GM23248 (cell line): ENCODE measurements at places on chromosomes 7 and 10.

DNA sequence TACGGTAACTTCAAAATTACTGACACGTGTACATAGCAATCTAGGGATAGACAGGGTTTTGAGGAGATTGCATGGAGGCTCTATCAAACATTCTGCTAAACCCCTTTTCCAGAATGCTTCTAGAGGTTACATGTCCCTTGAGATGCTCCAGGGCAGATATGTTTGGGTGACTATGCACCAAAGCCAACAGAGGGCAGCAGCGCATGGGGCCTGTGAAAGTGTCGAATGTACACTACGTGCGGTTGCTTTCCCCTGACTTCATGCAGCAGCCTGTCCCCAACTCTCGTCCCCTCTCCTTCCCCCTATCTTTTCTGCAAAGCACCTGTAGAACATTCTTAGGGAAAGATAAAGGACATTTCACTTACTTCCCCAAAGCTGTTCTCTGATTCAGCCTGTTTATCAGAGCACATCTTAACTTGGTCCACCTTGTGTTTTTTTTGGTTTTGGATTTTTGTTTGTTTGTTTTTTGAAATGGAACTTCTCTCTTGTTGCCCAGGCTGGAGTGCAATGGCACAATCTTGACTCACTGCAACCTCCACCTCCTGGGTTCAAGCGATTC is 90.2 kb downstream of the UBE3C start:
- peak; percentile 57 for DNase-seq

DNA sequence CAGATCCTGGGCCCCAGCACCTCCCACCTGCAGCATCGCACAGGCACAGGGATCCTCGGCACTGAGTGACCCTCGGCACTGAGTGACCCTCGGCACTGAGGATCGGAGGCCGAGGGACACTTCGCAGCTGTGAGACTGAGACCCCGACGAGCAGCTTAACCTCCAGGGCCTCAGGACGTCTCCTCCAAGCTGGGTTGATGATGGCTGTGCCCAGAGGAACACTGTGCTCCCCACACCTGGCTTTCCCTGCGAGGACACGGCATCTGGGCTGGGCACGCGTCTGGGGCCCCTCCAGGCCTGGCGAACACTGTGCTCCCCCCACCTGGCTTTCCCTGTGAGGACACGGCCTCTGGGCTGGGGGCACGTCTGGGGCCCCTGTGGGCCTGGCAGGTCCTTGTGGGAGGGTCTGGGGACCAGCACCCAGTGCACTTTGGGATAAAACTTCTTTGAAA is 158.3 kb upstream of the PPP2R2D start:
- DNase-seq, result no peak

- DNase-seq, result no peak
Measured at GRCh38 chr10:118778727-118779126, 24.0 kb upstream of the CACUL1 start.

- no peak for DNase-seq
Measured at GRCh38 chr7:122054393-122054792, 89.7 kb downstream of the AASS start.

- no peak for DNase-seq
Measured at GRCh38 chr7:122082670-122083069, 61.4 kb downstream of the AASS start.

DNA sequence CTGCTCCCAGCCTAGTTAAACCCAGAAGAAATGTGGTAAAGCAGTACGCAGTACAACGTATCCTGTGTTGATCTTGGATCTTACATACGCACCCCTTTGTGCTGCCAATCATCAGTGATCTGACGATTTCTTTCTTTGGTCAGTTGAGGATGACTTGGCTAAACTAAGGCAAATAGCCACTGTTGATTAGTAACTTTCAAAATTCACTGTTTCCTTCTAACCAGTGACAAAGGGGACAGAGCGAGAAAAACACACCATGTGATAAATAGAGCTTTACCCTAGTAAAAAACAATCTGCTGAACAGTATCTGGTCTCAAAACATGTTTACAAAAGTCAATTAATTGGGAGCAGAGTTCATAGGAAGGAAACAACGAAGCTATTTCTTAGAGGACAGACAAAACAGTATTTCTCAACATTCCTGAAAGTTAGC is 123.2 kb upstream of the RAB18 start:
- no peak for DNase-seq

GRCh38 chr7:92075455-92076158 is 58.7 kb downstream of the CYP51A1 start:
- DNase-seq, result peak; percentile 5

DNA sequence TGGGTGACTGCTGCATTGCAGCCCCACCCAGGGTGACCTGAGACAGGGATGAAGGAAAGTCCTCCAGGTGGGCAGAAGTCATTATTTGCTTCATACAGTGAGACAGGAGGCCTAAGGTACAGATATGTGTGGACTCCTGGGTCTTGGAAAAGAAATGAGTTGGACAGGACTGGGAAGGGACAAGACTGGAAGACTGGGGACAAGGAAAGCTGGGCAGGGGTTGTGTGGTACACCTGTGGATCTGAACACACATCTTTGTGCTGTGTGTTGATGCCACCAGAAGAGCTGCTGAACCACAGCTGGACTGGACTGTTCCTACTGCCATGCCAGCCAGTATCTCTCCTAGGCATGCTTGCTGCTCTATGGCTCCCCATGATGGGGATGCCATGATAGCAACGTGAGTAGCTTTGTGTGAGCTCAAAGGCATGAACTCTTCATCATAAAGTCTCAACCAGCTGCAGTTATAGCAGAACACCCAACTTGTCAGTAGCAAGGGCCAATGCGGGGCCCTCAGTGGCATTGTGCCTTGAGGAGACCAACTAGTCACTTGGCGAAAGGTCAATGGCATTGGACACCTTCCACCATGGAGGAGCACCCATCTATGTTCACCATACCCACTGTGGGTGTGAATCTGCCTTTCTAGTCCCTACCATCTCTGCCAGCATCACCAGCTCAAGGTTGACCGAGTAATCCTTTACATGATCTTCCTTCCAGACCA is 76.0 kb upstream of the GRB10 start:
- DNase-seq, result no peak
